Inflammatory macrophage treated with lipopolysaccharide for 4 hours (primary cell): ENCODE measurements at places on chromosomes 3 and 15.
A peak's percentile ranks its signal among the peaks of the same experiment; 100 is the strongest.

- no peak for DNase-seq
Observed at GRCh38 chr3:49124991-49125670, 4.5 kb upstream of the USP19 start.

DNA sequence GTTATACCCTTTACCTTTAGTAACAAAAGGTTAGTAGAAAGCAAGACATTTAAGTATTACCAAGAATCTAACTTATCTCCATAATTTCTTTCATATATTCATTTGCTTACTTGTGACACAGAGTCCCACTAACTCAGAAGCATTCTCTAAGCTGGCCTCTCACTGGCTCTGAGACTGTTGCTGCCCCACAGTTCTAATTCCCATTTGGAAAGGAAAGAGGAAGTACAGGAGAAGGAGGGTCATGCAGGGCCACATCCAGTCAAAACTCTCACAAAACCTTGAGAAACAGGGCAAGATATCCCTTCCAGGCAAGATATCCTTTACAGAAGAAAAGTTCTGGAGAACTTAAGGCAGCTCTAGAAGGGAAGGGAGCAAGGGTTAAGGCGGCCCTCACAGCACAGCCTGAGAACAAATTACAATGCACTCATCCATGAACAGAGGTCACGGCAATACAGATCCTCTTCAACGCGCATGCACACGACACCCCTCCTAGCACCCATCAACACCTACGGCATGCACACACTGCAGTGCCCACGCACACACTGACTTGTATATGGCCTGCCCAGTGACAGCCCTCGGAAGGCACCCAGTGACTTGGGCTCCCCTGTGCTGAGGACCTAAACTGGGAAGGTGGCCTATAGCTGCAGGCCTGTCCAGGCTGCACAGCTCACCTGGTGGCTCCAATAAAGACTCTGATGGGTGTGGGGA, 13.0 kb upstream of the MYO5C start:
- DNase-seq = peak; percentile 52

DNA sequence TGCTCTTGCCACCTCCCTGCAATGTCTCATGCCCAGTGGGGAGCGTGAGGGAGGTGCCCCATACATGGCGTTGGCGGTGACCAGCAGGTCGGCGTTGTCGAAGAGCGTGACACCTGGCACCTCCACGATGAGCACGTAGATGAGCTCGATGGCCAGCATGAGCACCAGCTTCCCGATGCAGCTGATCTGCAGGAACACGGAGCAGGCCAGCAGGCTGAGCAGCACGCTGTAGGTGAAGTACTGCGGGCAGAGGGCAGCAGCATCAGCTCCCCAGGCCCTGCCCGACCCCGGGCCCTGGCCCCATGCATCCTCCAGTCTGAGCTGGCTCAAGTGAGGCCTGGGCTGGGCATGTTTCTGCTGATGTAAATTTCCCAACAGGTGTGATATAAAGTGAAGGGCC, 98.3 kb downstream of the SEC22A start:
- DNase-seq = no peak

DNA sequence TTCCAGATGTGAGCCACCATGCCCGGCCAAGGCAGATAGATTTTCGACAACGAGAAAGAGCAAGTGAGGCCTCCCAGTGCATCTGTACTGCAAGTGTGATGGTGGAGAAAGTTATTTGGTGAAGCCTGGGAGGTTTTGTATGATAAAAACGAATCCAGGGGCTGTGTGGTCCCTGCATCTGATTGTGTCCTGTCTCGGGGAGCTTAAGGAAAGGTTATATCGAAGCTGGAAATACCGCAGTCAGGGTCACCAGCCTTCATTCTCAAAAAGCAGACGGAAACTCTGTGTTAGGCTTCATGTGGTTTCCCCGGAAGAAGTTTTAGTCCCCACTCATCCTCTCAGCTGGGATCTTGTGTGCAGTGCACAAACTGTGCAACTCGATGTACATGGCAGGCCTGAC, 3.4 kb downstream of the MINDY4B start:
- no peak for DNase-seq

DNA sequence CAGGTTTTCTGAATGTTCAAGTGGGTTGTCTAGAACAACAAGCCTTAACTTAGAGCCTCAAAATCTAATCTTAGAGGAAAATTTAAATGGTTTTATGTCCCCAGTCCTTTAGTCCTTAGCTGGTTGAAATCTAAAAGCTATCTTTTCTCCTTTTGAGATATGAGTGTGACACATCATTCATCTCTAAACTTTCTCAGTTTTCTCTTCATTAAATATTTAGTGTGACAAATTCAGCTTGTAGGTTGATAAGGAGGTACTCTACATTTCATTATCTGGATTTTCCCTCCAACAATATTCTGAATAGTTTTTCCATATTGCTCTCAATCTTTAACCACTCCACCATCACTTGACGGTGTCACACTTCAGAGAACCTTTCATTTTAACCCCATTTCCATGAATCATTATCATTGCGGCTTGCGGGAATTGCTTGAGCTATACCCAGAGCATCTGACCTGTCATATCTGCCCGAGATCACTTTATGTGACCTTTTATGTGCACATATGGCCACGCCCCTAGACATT, 16.1 kb upstream of the ATP8B4 start:
- DNase-seq = peak; percentile 37

GRCh38 chr3:71652781-71653413, 69.4 kb upstream of the FOXP1 start:
- DNase-seq = peak; percentile 63

- no peak for DNase-seq
Observed at GRCh38 chr15:70976851-70977250, 84.2 kb downstream of the LRRC49 start.

GRCh38 chr3:35932995-35933394, 293.7 kb downstream of the ARPP21 start:
- DNase-seq = peak; percentile 39

- no peak for DNase-seq
Observed at GRCh38 chr3:29099296-29099695, 181.6 kb upstream of the RBMS3 start.

GRCh38 chr15:60535265-60535664, 56.3 kb upstream of the ICE2 start:
- no peak for DNase-seq

DNA sequence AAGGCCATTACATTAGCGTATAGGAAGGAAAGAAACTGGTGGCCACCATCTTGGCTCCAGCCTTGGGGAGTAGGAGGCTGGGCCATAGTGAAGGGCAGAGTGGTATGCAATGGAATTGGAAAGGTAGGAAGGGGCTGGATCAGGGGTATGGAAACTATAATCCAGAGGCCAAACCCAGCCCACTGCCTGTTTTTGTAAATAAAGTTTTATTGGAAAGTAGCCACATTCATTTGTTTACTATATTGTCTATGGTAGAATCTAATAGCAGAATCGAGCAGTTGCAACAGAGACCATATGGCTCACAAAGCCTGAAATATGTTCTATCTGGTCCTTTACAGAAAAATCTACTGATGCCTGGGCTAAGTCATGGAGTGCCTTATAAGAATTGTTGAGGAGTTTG, 14.1 kb upstream of the SH3BP5 start:
- DNase-seq = no peak

DNA sequence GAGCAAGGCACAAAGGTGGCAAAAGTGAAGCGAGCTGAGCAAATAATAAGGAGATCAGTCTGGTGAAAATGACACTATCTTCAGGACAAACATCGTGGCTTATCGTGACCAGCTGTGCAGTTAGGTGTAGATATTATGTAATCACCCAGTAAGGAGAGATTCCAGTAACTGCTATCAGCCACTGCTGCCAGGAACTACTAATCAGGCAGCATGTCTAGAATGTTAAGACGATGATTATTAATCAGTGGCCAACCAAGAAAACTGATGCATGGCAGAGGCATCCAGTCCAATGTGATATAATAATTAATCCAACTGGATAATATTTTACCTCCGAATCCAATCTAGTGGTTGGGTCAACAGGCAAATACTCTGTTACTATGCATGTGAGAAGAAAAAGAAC, 252.7 kb upstream of the ZPLD1 start:
- DNase-seq = no peak

GRCh38 chr3:150020527-150020926, 49.8 kb upstream of the PFN2 start:
- no peak for DNase-seq

GRCh38 chr3:189629803-189630455, 1.3 kb upstream of the TP63 start:
- no peak for DNase-seq

GRCh38 chr3:27354161-27354560, 15.0 kb downstream of the NEK10 start:
- DNase-seq = no peak

- no peak for DNase-seq
Observed at GRCh38 chr15:42131006-42131405, 25.4 kb downstream of the PLA2G4F start.

GRCh38 chr3:150158943-150159625, 188.4 kb upstream of the PFN2 start:
- no peak for DNase-seq

DNA sequence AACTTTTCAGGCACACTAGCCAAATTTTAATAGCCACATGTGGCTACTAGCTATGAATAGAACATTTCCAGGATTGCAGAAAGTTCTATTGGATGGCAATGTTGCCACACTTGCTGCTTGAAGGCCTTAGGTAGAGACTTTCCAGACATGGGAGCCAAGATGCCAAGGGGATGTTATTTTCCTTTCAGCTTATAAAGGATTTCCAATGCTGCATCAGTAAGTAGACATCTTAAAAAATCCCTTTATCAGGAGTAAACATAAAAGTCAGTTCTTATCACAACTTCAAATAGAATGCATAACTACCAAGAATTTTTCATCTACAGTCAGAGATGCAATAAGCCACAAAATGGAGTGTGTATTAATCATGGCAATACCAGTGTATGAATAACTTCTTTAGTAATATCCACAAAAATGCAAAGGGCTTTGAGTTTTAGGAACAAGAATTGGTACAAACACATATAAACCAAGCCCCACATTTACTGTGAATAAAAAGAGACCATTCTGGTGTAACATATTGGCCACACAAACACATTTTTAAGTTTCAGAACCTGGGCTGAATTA, 457.1 kb upstream of the ADAMTS9 start:
- DNase-seq = no peak

GRCh38 chr15:60003243-60004008, 685 bp upstream of the FOXB1 start:
- DNase-seq = no peak

GRCh38 chr15:82081914-82082762, 36.3 kb upstream of the MEX3B start:
- no peak for DNase-seq

GRCh38 chr15:59456114-59456513, 18.1 kb downstream of the FAM81A start:
- DNase-seq = no peak

DNA sequence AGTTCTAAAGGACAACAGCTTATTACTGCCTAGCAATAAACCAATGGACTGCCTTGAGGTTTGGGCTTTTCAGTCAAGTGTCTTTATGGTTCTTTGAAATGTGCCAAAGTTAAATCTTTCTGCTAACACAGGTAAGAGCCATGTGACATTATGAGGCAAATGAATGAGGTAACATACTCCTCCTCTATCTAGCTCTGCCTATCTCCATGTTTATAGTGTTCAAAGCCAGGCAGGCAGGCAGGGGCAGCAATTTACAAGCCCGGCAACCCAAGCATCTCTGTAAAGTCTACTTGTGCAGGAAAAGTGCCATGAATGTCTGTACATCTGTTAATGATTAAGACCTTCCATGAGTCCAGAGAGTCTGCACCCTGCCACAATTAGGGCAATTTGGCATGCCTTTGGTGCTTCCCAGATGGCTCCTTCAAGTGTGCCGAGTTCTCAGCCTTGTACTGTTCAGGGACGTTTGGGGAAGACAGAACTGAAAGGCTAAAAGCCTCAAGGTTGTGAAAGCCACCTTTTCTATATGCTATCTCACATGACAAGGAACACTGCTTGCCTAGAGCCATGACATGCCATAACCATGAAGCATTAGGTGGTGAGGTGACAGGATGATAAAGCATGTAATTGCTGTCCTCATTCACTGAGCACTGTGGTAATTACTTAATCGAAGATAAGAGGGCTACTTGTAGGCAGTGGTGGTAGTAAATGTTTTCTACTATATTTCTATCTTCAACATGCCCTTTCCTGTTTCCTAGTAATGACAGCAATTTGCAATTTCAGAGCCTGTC, 41.4 kb upstream of the EIF1B start:
- no peak for DNase-seq

DNA sequence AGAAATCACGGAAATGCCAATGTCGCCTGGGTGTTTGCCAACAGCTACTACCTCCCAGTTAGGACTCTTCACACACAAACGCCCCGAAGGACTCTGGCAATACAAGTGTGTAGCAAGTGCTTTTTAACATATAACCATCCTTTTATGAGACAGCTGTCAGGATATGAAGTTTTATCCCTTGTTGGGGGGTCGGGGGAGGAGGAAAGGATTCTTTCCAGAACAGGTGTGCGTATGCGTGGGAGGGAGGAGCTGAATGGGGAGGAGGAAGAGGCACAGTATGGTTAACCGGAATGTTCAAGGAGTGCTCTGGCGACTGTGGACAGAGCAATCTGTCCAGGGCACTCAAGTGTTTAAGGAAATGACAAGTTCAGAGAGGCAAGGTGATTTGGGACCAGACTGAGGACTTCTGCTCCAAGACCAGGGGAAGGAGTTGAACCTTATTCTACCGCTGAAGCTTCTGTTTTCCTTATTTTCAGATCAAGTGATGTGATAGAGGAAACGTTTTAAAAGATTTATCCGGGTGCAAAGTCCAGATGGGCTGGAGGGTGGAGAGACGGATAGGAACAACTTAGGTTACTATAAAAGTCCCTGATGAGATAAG, 1.3 kb downstream of the TSPAN3 start:
- DNase-seq = peak; percentile 27

GRCh38 chr15:43378601-43379000, 7.7 kb downstream of the TUBGCP4 start:
- DNase-seq = no peak

- DNase-seq = no peak
Observed at GRCh38 chr3:171498921-171499320, 38.7 kb upstream of the TNIK start.

GRCh38 chr3:113461488-113461887, 20.2 kb upstream of the CFAP44 start:
- DNase-seq = no peak

DNA sequence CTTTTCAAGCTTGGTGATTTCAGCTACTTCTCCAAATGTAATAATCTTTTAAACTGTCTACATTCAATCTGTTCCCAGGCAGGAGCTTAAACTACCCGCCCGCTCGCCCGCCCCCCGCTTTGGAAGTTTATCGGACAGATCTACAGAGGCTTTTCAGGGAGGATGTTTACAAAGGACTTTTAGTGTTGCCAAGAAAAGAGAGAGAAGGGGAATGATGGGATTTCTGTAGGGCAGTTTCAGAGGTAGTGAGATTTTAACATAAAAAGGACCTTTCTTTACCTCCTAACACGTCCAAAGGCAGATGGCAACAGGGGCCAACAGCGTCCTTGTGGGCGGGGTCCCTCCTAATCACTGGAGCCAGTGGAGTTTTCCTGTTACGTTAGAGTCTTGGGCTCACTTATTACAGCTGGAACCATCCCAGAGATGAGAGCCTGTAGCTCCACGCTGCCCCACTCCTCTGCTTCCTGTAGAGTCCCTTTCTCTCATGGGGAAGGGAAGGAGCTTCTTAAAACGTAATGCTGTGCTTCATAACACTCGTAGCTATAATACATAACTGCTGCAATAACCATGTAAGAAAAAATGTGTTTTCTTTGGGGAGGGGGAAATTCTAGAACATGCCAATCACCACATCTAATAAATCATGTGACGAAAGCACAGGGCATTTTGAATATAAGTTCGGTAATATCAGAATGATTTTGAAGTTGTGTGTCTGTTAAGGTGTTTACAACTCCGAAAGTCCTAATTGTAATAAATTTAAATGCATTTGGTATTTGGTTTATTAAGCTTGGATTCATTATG, 30.9 kb downstream of the HES1 start:
- no peak for DNase-seq

GRCh38 chr3:67118122-67118521, 120.0 kb downstream of the KBTBD8 start:
- DNase-seq = no peak
